T47D (cell line): ENCODE measurements at places on chromosomes 16 and 17.

DNA sequence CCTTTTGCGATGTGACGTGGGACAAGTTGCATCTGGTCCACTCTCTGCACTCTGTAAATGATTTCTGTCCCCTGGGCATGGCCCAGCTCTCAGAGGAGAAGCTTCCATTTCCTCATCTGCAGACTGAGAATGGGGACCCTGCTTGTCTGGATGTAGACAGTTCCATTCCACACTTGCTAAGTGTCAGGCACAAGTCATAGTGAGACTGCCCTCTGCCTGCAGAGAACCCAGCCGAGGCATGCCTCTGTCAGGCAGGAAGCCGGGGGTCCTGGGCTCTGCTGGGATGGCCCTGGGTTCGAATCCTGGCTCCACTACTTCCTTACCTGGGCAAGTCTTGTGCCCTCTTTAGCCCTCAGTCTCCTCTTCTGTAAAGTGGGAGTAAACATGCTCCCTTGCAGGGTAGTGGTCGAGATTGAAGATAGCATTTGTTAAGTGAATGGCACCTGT lies 4.1 kb downstream of the MAP2K3 start:
- DNase-seq, result no peak

DNA sequence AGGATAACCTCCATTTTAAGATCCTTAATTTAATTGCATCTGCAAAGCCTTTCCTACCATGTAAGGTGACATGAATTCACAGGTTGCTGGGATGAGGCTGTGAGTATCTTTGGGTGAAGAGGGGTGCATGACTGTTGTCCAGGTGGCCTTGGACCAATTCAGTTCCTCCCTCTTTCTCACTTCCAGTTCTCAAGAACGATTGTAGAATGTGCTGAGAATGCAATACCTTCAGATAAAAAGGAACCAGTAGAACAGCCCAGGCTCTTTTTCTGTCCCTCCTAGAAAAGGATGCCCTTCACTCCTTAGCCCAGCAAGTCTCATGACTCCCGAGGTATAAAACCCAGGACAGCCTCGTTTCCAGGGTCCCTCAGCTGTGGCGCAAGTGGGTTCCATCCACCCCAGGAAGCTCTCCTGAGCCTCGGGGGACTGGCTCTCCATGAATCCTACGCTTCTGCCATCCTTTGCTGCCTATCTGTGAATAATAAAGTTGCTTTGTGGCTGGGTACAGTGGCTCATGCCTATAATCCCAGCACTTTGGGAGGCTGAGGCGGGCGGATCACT lies 61.6 kb upstream of the FA2H start:
- no peak for DNase-seq

GRCh38 chr17:81386646-81387099 lies 8.6 kb upstream of the BAHCC1 start:
- no peak for DNase-seq

DNA sequence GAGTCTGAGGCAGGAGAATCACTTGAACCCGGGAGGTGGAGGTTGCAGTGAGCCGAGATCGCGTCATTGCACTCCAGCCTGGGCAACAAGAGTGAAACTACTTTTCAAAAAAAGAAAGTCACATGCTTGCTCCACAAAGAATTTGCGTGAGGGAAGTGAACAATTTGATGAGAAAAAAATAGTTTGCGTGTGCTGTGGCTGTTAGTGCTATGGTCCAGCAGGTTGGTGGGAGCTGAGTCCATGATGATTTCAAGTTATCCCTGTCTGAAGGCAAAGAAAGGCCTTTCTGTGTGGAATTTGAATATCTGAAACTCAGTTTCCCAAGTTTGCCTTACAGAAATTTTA lies 21.0 kb downstream of the PRCD start:
- no peak for DNase-seq

GRCh38 chr17:6574687-6575595 lies 18.6 kb upstream of the PITPNM3 start:
- DNase-seq, result no peak

GRCh38 chr17:58268774-58269556 lies 11.8 kb downstream of the MPO start:
- no peak for DNase-seq

DNA sequence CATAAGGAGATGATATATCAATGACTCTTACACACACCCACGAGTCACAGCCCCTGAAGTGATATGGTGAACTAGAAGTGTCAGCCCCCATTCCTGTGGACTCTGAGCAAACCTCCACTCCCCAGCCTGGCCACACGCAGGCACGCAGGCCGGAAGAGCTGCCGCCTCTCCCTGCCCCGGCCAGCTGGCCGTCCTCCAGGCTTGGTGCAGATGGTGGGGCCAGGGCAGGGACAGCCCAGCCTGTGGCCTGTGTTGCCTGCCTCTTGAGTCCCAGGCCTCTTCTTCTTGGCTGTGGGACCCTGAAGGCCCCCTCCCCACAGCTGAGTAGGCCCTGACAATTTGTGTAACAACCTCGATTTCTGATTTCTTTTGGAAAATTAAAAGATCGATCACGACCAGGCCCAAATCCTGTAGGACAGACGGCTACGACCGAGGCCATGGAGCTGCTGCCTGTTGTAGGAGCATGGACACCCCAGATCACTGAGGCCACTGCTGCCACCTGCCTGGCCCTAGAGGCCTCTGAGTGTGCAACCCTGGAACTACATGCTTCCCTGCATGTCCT lies 10.0 kb upstream of the MPRIP start:
- no peak for DNase-seq

DNA sequence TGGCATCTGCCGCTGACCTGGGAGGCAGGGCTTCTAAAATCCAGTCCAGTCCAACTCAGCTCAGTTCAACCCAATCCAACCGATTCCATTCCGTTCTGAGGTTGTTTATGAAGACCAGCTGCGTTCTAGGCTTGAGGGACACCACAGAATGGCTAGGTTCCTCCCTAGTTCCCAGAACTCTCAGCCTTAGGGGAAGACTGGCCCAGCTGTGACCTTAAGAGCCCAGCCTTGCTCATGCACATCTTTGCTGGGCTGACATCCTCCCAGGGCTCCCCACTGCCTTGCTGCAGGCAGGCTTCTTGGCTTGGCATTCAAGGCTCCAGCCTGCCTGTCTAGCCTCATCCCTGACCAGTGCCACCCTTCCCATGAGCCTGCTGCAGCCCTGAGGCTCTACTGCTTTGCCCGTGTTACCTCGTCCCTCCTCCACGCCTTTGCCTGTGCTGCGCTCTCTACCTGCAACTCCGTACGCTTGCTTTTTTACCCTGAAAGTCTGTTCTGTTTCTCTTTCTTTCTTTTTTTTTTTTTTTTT lies 7.9 kb downstream of the SLC12A3 start:
- no peak for DNase-seq

DNA sequence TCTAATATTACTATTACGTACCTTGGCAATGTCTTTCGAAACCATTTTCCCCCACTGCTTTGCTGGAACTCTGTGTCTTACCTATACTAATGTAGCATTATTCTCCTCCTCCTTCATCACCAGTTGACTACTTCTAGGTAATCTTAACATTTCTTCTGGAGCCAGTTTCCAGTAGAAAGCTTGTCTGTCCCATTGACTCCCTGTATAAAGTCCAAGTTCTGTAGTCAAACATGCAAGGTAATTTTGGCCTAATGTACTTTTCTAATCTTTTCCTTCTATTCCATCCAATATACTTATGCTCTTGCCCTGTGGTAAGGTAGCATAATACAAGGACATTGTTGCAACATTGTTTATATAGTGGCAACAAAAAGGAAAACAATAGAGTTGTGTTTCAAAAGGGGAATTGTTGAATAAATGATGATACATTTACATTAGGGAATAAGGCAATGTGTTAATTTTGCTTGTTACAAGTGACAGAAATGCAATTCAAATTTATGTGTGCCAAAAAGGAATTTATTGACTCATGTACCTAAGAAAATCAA lies 27.9 kb downstream of the OMG start:
- no peak for DNase-seq

GRCh38 chr16:10497132-10498101 lies 83.0 kb downstream of the EMP2 start:
- DNase-seq, result no peak

DNA sequence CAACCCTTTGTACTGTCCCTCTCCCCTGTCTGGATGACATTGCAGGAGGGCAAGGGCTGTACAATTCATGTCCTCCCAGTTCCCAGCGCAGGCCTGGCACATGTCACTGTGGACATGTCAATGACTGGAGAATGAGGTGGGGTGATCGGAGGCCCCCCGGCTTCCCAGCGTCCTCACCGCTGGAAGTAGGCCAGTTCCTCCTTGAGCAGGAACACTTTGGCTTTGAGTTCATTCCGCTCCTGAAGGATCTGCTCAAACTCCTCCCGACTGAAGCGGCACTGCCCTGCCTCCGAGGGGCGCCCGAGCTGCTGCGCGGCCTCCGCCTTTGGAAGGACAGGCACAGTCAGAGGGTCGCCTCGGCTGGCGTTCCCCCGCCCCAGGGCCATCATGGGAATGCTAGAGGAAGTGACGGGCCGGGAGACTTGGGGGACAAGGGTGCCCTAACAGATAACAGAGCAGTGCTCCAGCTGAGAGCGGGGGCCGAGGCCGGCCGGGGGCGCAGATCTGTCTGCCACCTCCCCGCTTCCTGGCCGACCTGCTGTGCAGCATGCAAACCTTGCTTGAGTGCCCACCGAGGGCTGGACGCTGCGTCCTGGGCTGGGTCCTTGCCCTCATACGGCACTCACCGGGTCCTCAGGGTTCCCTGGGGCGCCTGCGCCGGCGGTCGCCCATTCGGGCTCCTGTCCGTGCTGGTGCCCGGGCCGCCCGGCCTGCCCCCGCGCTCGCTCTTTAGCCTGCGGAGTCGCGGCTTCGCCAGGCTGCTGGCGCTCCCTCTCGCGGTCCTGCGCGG lies 1.3 kb downstream of the RILP start:
- no peak for DNase-seq

GRCh38 chr17:62931101-62931500 lies 34.9 kb upstream of the TANC2 start:
- no peak for DNase-seq

DNA sequence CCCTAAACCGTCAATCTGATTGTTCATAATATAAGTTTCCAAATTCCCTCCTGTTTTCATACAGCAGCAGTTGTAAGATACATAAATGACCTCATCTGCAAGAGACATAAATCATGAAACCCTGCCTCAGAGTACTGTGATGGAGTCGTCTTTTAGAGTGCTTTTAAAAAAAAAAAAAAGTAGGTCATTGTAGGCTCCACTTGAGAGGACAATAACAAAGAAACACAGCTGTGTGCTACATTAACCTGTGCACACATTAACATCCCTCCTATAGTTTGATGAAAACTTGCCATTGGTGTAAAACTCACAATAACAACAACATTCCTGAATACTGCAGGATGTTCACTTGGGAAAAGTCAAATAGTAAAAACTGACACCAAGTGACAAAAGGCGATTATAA lies 56.5 kb downstream of the XPO6 start:
- no peak for DNase-seq

- no peak for DNase-seq
Observed at GRCh38 chr17:51629232-51629631, 368.9 kb downstream of the UTP18 start.

GRCh38 chr17:9211133-9211765 lies 189.9 kb downstream of the NTN1 start:
- DNase-seq, result no peak

DNA sequence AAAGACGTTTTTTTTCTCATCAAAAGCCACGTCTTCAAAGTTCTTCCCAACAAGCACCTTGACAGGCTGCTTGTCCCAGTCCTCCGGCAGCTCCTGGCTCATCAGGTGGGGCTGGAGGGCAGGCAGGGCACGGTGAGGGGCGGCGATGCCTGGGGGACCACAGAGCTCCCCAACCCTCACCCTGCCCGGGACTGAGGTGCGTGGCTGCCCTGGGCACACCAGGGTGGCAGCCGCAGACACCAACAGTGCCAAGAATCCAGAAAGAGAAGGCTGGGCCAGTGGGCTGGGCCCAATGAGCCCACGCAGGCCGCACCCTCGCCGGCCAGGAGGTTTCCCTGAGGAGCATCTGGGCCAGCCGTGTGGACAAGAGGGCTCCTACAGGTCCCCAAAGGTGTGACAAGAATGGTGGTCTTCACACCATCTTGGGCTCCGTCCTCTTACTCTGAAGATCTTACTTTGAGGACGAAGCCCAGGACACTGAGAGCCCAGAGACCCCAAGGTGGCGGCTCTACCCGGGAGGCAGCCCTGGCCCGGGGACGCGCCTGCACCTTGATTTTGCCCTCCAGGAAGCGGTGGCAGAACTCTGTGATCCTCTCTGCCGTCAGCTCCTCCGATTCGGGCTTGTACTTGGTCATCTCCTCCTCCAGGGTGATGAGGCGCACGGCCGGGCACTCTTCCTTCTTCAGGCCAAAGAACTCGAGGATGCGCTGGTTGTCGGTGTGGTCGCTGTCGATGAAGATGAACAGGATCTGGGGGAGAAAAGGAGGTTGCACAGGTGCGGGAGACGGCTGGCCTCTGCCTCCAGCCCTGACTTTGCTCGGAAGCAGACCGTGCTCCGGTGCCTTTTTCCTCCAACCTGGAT lies 11.3 kb upstream of the PPP1R27 start:
- DNase-seq, result no peak

- peak; percentile 83 for DNase-seq
Observed at GRCh38 chr17:50114849-50115357, 15.1 kb downstream of the SAMD14 start.

GRCh38 chr16:56603589-56603988 lies 4.8 kb upstream of the MT2A start:
- DNase-seq, result peak; percentile 84

GRCh38 chr17:59399914-59400313 lies 68.5 kb downstream of the YPEL2 start:
- no peak for DNase-seq

- no peak for DNase-seq
Observed at GRCh38 chr17:83029571-83029970, 49.8 kb upstream of the METRNL start.

GRCh38 chr17:19237389-19238166 lies 412 bp downstream of the EPN2 start:
- DNase-seq, result no peak

DNA sequence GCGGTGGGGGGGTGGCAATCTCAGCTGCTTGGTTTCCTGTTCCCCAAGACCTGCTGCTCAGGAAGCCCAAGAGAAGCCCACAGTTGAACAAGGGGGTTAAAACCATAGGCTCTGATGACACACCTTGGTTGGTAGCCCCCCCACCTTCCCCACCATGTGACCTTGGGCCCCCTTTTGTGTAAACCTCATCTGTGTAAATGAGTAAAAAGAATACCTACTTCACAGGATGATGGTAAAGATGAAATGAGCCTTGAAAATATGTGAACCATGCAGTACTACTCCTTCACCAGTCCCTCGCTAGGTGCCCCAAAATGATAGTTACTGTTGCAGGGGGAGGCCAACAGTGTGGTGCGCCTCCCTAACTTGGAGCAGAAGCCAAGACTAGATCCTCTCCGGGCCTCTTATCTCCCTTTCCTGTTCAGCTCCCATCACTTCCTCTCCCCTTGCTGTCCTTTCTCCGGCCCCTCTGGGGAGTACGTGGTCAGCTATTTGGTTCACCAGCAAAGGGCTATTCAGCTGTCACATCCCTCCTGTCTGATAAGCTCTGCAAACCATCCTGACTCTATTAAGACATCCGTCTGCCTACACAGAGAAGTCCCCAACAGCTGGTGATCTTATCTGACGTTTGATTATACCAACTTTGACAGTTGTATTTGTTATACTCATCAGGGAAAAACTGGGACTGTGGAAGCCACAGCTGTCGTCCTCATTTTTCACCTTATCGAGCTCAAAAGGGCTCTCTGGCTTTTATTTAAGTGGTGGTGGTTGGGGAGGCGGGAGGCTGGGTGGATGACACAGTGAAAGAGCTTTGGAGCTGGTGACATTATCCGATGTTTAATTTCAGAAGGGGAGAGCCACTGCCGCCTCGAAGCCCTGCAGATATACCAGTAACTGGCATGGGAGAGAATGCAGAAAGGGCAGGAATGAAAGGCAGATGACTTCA lies 19.9 kb downstream of the DCAKD start:
- no peak for DNase-seq
